ENCODE measurements at places on chromosomes 7 and 10.

GRCh38 chr10:17652585-17652984 is 8.6 kb downstream of the STAM start:
- DNase-seq: no peak

DNA sequence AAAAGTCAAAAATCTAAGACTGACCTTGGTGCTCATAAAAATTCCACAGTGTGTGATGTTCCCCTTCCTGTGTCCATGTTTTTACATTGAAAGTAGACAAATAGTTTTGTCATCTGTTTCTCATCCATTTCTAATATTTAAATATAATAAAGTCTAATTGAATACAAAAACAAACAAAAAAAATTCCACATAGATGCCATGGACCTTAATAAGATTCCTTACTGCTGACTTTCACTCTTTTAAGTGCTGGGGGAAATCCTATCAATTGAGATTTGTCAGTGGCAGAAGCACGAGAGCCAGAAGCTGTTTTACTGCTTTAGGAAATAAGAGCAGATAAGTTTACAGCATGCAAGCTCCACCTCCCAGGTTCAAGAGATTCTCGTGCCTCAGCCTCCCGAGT is 310.0 kb downstream of the ABCA13 start:
- no peak for DNase-seq

DNA sequence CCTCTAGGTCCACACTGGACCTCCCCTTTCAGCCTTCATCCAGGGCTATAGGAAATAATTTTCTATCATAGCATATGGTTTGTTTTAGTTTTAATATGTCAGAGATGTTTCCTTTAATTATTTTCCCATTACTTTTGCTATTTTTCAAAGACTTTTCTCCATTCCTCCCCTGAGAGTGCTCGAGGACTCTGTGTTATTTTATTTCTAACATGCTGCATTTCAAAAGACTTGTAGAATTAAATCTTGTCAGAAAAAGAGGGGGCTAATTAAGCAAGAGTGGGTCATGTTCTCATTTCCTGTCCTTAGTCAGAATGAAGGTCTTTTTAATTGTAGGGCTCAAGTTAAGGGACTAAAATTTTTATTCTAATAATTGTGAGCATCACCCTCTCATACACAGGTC is 71.6 kb upstream of the CTTNBP2 start:
- no peak for DNase-seq

GRCh38 chr7:85324145-85324799 is 137.4 kb upstream of the SEMA3D start:
- DNase-seq: no peak

DNA sequence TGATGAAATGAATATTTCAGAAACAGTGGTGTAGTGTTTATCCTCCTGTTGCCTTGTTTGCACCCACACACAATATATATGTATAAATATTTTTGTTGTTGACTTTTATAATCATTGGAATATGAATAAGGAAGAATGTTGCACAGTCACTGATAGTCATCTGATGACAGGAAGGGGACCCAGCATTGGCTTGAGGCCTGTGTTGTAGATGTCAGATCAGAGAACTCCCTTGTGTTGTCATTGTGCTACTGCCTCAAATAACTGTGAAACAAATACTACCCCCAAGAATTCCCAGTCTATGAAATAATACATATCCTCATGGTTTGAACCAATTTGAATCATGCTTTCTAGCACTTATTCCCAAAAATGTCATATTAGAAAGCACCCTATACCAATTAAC is 84.0 kb downstream of the NRG3 start:
- no peak for DNase-seq

- no peak for DNase-seq
These were observed 36.5 kb downstream of the GHRHR start for GRCh38 chr7:31000161-31000693.

DNA sequence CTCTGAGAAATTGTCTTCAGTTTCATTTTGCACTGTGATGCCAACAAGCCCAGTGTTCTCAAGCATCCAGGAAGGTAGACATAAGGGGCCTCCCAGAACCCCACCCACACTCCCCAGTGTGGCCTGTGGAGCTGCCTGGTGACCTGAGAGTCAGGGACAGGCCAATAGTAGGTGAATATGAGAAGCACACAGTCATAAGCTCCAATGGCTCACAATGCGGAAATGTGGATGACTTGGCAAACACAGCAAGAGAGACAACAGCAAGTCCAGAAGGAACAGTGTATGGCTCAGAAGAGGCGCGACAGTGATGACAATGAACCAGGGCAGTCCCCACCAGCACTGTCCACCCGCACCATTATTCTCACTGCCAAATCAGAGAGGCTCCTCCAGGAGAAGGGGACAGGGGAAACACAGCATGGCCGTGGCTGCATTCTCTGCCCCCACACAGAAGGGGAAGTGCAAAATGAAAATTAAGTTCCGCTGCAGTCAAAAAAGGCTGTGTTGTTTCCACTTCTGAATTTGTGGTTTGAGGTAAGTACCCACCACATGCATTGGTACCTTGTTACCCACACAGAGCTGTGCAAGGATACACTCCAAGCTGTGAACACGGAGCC is 419.8 kb downstream of the GRID1 start:
- DNase-seq: no peak

DNA sequence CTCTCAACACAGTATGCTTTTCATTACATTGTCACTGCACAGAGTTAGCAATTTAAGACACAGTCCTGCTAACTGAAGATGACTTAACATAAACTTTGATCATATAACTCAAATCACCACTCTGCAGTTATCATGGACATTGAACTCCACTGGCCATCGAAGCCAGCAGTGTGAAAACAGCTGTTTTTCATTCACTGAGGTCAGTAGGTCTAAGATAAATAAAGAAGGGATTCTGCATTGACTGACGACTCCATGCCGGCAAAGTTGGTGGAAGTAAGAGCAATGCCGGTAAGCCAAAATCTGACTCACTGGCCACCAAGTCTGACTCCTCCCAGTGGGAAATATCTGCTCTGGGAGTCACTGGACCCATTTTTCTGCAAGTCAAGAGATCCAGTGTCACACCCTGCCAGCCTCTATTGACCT is 449.9 kb upstream of the ANKRD30A start:
- no peak for DNase-seq

GRCh38 chr7:98130959-98131358 is 24.3 kb downstream of the LMTK2 start:
- no peak for DNase-seq

DNA sequence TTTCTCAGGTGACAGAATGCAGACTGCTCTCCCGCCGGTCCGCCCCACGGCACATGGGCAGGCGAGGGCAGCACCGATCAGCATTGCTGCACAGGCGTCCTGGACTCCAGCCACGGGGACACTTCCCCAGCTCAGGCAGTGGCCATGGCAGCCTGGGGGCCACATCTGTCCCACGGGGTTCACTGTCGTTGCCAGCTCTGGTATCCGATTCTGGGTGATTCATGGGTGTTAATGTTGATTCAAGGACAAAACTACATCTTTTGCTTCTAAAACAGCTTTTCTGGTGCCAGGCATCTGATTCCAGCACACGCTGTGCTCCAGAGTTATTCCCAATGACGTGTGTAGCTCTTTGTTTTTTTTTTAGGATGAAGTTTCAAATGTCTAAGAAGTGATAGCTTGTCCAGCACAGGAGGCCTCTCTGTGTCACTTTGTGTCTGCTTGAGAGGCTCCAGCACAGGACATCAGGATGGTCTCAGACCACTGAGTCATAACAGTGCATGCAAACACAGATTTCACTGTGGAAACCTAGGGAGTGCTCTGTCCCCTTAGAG is 218.0 kb downstream of the WDR37 start:
- no peak for DNase-seq

GRCh38 chr7:26700386-26700785 is 164.0 kb downstream of the SKAP2 start:
- DNase-seq: no peak

DNA sequence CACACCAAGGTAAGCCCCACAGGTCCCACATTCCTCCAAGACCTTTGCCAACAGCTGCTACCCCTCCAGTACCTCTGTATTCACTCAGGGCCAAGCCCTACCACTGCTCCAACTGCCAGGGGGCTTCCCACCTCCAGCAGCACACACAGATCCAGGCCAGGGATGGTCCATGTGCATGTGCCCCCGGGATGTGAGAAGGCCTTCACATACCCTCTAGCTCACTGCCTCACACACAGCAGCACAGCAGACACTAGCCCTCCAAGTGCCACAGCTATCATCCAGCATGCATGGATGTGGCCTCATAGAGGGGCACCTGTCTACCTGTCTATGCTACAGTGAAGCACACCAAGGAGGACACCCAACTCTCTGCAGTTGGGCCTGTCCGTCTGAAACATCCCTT is 488.8 kb downstream of the PLXNA4 start:
- DNase-seq: no peak

- DNase-seq: no peak
These were observed 34.0 kb downstream of the CUL2 start for GRCh38 chr10:35056133-35056532.

DNA sequence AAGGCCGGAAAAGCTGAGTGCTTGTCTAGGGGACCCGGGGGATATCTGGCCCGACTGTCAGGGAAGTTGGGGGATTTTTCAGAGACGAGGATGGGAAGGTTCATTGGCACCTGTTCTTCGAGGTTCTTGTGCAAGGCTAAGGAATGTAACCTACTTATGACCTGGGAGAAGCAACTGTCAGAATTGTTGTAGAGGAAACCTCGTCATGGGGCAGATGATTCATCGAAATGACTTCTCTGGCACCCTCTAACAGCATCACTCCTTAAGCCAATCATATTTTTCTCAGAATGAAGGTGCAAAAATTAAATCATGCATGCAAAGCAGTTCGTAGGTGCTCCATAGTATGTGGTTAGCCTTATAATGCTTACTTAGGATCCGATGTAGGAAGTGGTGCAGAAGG is 58.6 kb downstream of the PLXDC2 start:
- no peak for DNase-seq

- no peak for DNase-seq
These were observed at the start of gene SP8 for GRCh38 chr7:20786779-20787659. SP8 (minus strand) TSS chr7:20786886; CDS start chr7:20786798, 88 bp downstream.

GRCh38 chr7:135537905-135538304 is 19.8 kb upstream of the NUP205 start:
- no peak for DNase-seq

GRCh38 chr7:159119851-159120539 is 24.7 kb downstream of the VIPR2 start:
- no peak for DNase-seq

- no peak for DNase-seq
These were observed 12.5 kb downstream of the SFRP5 start for GRCh38 chr10:97759158-97759887.

DNA sequence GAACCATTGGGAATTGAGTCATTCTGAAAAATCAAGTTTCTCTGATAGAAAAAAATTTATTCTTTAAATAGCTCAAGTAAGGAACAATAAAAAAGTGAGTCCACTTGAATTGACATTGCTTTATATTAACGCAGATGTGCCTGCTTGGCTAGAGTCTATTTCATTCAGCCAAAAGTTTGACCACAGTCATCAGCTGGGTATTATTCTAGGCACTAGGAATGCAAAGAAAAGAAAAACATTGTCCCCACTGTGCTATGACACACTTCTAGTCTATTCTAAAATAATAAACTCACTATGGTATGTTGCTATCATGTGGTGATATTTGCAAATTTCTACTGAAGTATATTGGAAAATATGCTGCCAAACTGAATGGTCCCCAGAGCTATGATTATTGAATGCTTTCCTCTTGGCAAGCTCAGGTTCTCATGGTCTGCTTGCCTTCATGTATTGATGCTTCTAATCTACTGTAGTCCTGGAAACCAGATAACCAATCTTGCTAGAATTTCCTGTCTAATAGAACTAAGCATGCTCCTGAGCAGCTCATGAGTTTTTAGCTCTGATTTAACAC is 8.3 kb downstream of the SFRP4 start:
- DNase-seq: no peak

DNA sequence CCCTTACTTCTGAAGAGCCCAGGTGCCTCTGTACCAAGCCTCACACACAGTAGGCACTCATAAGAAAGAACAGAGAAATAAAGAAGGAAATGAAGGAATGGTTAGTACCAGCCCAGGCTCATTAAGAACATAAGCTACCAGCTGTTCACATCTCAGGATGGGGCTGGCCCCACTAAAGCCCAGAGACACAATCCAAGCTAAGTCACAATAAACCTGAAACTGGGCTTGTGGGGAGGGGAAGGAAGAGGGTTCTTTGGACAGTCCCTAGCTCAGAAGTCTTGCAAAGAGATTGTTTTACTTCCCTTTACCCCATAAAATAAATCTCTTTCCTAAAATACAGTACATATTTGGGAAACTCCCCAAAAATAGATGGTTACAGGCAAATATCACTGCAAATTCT is 24.3 kb downstream of the FBXW4 start:
- no peak for DNase-seq

DNA sequence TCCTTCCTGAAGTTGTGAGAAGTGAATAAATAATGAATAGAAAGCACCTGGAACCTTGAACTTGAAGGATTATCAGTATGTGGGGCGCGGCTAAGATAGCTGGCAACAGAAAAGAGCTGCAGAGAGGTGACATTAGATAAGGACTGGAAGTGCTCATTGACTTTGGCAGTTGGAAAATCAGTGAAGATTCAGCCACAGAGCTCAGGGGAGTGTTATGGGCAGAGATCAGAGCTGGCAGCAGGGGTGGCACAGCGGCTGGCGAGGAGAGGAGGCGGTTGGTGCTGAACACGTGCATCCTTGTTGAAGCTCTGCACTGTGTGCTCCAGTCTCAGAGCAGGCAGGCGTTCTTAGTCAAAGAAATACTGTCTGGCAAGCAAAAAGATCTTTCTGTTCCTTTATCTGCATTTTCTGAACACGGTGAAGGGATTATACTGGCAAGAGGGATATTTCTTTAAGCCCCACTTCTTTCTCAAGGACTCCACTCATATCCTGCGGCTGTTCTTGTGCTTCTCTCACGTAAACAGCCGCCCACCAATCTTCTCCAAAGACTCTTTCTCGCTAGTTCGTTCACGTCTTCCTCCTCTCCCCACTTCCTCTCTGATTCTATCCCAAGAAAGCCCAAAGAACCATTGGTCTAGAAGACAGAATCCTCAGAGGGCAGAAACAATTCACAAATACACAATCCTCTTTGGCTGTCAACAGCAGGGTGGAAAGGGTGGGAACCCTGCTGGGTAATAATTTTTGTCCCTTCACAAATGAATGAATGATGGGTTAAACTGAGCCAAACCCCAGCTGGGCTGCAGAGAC is 38.6 kb upstream of the ADD3 start:
- no peak for DNase-seq

DNA sequence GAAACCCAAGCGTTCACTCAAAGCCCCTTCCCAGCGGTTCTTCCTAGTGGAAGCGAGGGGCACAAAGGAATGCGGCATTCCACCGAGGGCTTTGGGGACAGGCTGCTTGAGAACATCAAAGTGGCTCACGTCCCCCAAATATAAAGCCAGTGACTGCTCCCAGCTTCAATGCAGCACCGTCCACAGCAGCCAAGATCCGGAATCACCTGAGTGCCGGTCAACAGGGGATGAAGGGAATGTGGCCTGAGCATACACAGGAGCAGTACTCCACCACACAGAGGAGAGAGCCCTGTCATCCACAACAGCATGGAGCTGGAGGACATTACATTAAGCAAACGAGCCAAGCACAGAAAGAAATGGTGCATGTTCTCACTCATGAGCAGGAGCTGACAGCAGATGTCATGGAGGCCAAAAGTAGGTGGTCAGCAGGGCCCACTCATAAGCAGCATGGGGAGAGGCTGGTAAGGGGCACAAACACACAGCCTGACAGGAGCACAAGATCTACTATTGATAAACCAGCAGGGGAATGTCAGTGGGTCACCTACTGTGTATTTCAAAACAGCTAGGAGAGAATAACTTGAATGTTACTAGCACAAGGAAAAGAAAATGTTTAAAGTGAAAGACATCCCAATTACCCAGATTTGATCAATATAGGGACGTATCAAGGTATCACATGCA is 79.5 kb downstream of the DIP2C start:
- no peak for DNase-seq

GRCh38 chr7:28065308-28065707 is 115.3 kb downstream of the JAZF1 start:
- DNase-seq: no peak
